ENCODE measurements at places on chromosomes 7 and 10.

DNA sequence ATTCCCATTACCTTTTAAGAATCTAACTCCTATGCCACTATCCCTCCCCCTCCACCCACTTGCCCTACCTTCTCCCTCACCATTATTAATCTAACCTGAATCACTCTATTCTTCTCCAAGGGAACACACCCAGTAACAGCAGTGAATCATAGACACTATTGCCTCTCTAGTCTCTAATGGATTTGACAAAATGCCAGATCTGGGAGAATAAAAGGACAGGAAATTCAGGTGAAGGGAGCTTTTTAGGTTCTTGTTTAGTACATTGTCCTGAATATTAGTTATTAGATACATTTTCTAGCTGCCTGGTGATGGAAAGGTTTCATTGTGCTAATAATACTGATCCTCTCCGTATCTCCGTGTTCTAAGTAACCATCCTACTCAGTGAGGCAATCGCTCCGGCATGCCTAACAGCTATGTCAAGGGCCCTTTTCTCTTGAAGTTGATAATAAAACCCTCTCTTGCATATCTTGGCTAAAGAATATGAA, 4.1 kb upstream of the SFR1 start:
- no peak for DNase-seq

DNA sequence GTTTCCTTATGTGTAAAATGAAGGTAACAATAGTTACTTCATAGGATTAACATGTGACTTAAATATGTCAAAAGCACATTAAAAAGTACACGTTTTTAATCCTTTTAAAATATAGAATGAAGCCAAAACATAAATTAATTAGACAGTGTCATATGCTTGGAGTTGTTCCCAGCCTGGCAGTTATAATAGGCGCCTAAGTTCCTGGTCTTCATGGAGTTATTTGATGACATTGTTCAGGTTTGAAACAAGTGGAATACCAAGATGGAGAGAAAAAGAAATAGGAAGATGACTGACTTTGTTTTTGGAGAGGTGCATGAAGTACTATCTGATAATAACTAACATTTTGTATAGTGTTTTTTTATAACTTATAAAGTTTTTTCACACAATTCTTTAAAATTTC, 67.3 kb downstream of the ZNRF2 start:
- DNase-seq, result no peak

DNA sequence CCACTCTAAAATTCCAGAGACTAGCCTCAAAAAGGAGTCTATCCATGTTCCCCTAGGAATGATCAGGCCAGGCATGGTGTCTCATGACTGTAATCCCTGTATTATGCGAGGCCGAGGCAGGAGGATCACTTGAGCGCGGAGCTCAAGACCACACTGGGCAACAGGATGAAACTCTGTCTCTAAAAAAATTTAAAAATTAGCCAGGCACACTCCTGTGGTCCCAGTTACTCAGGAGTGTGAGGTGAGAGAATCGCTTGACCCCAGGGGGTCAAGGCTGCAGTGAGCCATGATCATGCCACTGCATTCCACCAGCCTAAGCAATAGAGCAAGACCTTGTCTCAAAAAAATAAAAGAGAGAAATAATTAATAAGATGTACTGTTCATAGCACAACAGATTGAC, 256.8 kb downstream of the KCND2 start:
- no peak for DNase-seq

- no peak for DNase-seq
These were observed 16.9 kb upstream of the ANKRD1 start for GRCh38 chr10:90937645-90938258.

GRCh38 chr7:8382004-8382730, 51.2 kb upstream of the NXPH1 start:
- DNase-seq, result no peak
